Activated CD4-positive, alpha-beta T cell treated with anti-CD3 and anti-CD28 coated beads, Interleukin-2, amount 10 ng/mL, durations not matched to agents 7 days and 5 days (primary cell): ENCODE measurements at places on chromosomes 12 and 14.

DNA sequence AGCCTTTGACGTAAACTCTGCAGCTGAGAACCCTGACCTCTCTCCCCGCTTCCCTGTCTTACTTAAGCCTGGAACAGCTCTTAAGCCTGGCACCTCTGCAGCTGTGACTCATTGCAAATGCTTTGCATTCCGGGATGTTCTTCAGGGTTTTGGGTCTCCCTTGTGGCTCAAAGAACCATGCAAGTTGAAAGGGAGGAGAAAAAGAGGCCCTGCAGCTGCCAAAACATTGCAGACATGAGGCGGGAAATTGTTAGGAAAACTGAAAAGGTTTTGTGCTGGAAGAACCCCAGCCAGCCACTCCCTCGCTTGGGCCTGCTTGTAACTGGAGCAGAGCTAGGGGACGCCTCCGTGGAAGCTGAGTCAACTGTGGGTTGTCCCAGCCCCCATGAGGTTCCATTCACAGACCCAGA lies 60.2 kb upstream of the FERMT2 start:
- DNase-seq, result no peak

DNA sequence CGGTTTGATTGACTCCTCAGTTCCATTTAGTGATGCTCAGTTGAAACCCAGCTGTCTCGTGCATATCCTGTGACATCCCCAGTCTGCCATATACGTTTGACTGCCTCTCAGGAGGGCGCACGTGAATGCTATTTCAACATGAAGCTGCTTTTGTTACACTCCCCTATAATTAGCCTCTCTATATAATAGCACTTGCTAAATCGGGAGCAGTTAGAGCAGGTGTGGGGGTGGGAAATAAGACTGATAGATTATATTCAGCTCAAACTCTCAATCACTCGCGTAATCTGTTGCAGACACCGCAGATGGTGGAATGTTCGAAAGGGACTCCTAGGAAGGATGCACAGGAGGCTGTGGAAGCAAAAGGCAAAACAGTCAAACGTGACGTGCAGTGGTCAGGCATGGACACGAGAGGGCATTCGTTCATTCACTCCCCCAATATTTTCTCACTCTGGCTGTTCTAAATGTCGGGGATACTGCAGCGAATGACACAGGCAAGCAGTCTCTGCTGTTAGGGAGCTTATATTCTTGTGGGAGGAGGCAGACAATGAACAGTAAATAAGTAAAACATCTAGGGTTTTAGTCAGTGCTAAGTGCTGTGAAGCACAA lies 29.8 kb downstream of the KCNA1 start:
- no peak for DNase-seq

DNA sequence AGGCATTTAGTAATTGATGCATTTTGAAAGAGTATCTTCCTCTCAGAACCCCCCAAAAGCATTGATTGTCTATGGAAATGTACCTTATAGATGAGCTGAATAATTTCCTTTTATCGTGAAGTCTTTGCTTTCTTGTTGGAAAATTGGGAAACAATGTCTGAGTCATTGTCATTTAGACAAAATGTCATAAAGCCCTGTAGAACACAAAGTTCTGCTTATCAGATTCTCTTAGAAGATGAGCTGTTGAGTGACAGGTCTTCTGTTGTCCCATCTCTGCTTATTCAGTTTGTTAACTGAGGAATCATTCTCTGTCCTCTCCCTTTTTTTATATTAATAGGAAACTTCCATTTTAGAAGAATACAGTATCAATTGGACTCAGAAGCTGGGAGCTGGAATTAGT lies 22.9 kb downstream of the MAPKAPK5 start:
- DNase-seq, result no peak

DNA sequence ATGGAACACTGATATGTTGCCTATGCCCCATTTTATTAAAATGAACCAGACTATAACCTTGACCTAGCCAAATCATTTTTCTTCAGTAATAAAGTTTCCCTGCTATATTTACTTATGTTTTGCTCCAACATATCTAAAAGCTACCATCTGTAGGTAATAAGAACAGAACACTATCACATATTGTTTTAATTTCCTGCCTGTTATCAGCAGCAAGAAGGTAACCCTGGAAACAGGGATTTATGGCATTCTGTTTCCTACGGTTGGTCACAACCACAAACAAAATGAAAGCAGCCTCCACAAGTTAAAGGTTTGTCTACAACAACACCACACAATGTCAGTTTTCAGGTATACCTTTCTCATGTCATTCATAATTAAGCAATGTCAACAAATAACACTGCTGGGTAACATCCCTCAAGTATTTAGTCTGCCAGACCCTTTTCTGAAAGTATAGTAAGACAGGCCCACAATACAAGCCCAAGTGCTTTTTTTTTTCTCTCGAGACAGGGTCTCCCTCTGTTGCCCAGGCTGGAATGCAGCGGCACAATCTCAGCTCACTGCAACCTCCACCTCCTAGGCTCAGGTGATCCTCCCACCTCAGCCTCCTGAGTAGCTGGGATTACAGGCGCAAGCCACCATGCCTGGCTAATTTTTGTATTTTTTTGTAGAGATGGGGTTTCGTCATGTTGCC lies 25.5 kb downstream of the GCH1 start:
- no peak for DNase-seq

DNA sequence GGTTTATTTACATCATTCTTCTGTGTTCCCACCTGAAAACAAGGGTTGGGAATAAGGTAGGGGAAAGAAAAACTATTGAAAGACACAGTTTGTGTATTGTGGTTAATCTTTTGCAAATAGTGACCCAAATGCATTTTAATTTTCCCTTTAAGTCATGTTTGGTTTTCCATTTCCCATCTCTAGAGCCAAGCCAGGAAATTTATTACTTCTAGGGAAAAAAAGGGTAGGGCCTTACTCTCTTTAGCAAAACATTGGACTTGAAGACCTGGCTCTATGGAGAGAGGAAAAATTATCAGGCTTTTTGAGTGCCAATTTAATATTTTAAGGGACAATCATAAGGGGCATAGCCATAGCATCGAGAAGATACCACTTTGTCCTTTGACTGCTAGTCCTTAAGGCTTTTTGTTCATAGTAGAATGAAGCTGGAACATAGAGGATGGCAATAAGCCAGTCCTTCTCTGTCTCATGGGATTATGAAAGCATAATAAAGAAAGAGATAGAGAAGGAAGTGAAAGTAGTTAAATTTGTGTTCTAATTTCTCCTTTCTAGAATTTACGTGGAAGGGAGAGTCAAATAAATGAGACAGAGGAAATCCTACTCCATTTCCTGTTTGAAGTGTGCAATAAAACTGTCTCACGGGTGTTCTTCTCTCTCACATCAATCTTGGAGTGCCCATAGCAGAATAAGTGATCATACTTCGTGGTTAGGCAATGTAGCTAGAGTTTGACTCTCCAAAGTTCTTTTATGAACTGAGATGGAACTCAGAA lies 50.9 kb upstream of the PPFIA2 start:
- no peak for DNase-seq

GRCh38 chr14:74350211-74350927 lies 2.1 kb downstream of the VRTN start:
- DNase-seq, result no peak

DNA sequence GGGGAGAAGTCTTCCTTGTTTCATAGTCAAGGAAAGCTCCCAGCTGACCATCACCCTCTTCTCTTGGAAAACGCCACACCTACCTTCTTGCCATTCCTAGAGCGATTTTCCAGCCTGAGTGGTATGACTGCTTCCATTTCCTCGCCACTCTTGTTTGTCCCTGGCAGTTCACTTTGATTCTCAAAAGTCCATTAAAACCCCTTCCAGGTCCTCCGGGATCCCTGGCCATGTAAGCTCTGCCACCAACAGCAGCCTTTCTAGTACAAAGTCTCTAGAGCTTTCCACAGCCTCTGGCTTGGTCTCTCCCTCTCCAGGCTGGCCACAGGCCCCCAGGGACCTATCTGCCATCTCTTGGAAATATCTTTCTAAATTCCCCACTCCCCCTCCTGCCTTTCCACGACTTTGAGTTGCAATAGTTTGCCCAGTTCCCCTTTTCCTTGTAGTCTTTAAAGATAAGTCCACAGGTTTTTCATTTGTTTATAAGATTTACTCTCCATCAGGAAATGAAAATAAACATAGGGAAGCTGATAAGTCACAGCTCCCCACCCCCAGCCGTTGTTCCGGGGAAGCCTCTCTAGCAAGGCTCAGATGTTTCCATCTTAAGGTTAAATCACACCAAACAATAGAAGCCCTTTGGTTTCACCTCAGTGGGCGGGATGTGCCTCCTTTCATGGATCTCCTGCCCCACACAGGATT lies 42.9 kb upstream of the SINHCAF start:
- DNase-seq, result no peak

GRCh38 chr14:28412077-28412476 lies 354.5 kb upstream of the FOXG1 start:
- no peak for DNase-seq

DNA sequence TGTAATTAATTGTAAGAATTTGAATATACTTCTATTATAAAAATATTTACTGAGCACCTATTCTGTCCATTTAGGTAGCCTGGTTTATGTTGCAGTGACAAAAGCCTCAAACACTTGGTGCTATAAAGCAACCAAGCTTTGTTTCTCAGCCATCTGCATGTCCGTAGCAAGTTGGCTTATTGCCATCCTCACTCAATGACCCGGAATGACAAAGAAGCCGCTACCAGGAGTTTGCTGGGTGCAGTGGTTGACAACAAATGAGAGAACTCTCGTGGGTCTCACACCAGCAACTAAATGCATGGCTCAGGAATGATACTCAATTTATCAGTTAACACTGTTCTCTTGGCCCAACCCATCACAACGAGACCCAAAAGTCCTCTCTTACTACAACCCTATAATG lies 553.1 kb downstream of the DIO2 start:
- no peak for DNase-seq

- no peak for DNase-seq
Measured at GRCh38 chr12:67220065-67220464, 49.1 kb upstream of the CAND1 start.

DNA sequence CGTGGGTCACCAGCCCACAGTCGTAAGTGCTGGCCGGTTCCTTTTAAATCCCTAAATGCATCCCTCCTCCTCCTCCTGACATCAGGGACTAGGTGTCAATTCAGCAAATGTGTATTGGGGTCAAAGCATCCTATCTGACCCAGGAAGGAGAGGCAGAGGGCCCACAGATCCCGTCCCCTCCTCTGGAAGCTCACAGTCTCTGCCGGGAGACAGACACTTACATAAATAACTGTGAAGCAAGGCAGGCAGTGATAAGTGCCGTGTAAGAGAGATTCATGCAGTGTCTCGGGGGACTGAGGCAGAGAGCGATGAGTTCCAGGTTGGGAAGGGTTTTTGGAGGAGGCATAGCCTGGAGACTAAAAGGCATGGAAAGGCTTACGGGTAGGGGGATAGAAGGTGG lies 44.1 kb downstream of the HRK start:
- DNase-seq, result no peak

GRCh38 chr12:88529531-88530488 lies 50.5 kb downstream of the KITLG start:
- DNase-seq, result no peak

DNA sequence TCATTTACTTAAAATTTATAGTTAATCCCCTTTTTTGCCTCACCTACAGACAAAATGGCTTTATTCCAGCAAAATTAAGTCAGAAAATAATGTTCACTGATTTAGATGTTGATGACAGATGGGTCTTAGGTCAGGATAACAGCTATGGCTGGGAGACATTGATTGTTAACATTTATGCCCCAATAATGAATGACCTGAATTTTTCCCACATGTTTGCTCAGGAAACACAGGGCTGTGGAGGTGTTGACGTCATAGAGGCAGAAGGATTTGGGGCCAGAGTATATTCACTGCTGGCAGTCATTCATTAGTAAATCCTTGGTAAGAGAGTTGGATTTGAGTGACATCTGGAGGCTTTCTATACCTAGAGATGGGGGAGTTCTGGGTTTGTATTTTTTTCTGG lies 121.3 kb downstream of the PDE3A start:
- DNase-seq, result no peak

DNA sequence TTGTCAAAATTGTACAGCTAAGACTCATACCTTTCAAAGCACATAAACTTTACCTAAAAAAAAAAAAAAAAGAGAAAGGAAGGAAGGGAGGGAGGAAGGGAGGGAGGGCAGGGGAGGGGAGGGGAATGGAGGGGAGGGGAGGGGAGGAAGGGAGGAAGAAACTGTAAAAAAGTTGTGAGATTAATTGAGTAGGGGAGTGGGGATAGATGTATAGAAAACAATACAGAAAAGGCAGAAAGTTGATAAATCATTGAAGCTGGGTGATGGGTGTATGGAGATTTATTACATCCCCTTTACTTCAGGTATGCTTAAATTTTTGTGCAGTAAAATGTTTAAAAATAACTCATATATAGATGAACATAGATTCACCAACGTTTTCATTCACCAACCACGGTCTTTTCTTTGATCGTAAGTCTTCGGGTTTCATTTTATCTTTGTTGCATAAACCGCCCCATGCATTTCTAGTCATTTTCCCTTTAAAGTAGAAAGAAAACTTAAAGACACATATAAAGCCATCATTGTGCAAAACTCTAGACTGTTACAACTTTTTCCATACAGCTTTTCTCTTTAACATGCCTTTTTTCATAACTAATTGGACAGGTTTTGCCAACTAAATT lies 191.2 kb upstream of the KRR1 start:
- no peak for DNase-seq

DNA sequence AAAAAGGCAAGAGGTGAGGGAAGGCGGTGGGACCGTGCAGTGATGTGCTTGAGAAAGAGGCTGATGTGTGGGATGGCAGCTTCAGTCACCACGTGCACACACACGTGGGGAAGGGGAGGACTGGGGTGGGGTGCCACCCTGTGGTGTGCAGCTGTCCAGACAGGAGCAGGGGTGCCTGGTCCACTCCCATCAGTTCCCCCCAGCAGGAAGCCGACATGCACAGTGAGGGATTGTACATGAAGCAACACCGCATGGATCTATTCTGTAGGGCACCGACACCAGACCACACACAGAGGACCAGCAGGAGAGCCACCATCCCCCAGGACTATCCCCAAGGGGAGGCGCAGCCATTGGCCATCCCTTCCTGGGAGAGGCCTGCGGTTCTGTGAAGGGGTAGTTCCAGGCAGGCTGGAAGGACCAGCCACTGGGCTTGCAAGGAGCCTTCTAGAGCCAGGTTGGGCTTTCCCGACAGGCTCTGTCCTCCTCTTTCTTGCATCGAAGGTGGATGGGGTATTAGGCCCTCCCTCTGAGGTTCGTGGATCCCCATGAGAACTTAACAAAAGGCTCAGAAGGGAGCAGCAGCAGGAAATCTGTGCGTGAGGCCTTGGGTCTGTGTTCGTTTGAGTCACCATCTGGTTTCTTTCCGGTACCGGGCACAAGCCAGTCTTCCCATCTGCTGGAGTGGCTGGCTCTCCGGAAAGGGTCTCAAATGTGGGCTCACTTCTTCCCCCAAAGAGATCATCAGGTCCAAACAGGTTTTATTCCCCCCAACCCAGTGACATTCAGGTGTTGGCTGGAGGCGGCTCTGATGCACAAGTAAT lies 59.8 kb downstream of the PLEKHG3 start:
- DNase-seq, result no peak

- DNase-seq, result no peak
Measured at GRCh38 chr12:69903548-69903947, 78.5 kb downstream of the MYRFL start.

DNA sequence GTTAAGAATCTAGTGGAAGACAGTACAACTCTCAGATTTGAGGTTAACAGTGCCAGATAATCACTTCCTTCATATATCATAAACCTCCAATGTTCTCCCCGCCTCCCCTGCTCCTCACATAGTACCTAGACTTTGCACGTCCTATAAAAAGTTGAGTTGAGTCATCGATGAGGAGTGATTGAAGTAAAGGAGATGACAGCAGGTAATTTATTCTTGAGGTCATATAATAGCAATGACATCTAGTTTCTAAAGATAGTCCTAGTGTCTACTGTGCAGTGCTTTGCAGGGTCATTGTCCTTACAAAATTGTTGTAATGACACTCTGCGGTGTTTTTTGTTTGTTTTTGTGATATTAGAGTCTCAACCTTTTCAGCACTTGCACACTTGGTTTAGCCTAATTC lies 510.5 kb upstream of the LRFN5 start:
- no peak for DNase-seq
